ENCODE measurements at places on chromosomes 11 and 22. TPM values are rescaled to one million over a fixed set of nuclear protein-coding genes. Genes with fewer than 3 reads are reported as not detected.

DNA sequence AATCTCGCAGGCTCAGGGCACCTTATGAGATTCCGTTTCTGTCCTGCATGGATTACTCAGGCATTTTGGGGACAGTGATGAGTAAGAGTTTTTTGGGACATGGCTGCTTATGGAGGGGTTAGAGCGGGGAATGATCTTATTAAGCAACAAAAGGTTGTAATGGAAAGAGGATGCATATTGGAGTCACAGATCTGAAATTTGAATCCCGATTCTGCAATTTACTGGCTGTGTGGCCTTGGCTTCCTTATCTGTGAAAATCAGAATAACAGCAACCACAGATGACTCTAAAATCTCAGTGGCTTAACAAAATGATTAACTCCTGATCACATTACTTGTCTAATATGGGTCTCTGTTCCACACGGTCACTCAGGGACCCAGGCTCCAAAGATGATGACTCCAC, 5.8 kb downstream of the TSPAN18 start:
- H3K27me3 ChIP-seq, result peaks cover 36% of the 10 kb centered on the region
- no peaks in the 10 kb centered on the region for H3K36me3 ChIP-seq
- H3K4me1 ChIP-seq, result peaks cover 5% of the 10 kb centered on the region
- no peak overlapping the region for H3K4me3 ChIP-seq

- no peaks in the 10 kb centered on the region for H3K4me1 ChIP-seq
- H3K27me3 ChIP-seq, result no peaks in the 10 kb centered on the region
- no peak overlapping the region for H3K4me3 ChIP-seq
- no peak overlapping the region for H3K27ac ChIP-seq
- no peak for DNase-seq
Observed at GRCh38 chr11:82233201-82233600, 500.5 kb downstream of the FAM181B start.

- H3K4me3 ChIP-seq, result no peak overlapping the region
- no peak overlapping the region for H3K27ac ChIP-seq
- no peak for DNase-seq
- H3K27me3 ChIP-seq, result no peaks in the 10 kb centered on the region
- H3K4me1 ChIP-seq, result no peaks in the 10 kb centered on the region
Observed at GRCh38 chr11:71302534-71302909, 50.1 kb upstream of the SHANK2 start.

- no peak for DNase-seq
- no peak overlapping the region for H3K27ac ChIP-seq
- H3K27me3 ChIP-seq, result no peaks in the 10 kb centered on the region
- H3K4me1 ChIP-seq, result peaks cover 6% of the 10 kb centered on the region
- no peaks in the 10 kb centered on the region for H3K36me3 ChIP-seq
Observed at GRCh38 chr11:3802011-3802790, 4.8 kb upstream of the NUP98 start.

GRCh38 chr11:114413958-114414357, 13.5 kb downstream of the RBM7 start:
- no peaks in the 10 kb centered on the region for H3K4me1 ChIP-seq
- H3K36me3 ChIP-seq, result peaks cover 12% of the 10 kb centered on the region
- no peak for DNase-seq
- H3K27ac ChIP-seq, result no peak overlapping the region
- H3K27me3 ChIP-seq, result no peaks in the 10 kb centered on the region
- no peak overlapping the region for H3K4me3 ChIP-seq

DNA sequence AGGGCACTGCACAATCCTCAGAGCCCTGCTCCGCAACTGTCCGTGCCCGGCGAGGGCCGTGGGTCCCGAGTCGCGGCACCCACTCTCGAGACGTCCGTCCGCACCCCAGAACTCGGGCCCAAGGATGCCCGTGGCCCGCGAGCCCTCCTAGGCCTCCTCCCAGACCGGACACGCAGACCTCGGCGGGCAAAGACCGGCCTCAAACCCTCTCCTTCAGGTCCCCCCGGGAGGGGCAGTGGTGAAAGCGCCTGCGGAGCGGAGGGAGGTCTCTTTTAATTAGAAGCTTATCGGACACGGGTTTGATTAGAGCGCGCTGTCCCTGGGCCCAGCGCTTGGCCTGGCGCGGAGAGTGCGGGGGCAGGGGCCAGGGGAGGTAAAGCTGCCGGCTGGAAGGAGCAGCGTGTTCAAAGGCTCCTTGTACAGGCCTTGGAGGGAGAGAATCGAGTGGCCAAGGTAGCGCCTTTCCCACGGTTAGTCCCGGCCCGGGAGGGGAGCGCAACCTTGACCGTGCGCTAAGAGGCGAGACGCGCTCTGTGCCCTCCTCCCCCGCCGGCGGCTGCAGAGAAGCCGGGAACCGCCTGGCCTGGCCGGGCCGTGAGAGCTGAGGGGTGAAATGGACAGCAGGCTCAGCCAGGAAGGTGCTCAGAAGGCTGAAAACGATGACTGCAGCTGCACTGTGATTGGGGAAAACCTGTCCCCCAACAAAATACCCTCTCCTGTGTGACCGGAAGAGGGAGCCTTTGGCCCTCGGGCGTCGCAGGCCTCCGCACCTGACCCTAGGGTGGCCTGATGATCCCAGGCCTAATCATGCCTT, 4.6 kb downstream of the WT1 start:
- H3K4me3 ChIP-seq, result no peak overlapping the region
- peaks cover 51% of the 10 kb centered on the region for H3K4me1 ChIP-seq
- no peak overlapping the region for H3K27ac ChIP-seq
- no peak for DNase-seq

DNA sequence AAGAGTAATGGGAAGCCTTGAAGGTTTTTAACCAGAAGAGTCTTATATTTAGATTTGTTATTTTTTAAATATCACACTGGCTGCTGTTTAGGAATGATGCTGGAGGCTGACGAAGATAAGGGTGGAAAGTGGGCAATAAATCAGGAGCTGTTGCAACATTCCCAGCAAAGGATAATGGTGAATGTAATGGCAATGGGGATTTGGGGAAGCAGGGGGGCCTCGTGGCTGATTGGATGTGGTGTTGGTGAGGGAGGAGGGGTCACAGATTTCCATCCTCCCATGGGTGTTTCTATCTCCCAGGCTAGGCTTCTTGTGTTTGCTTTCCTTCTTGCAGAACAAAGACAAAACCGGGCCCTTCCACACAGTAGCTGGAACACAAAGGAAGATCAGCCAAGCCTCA, 80.8 kb downstream of the PIWIL4 start:
- H3K27me3 ChIP-seq, result no peaks in the 10 kb centered on the region
- DNase-seq, result no peak
- no peak overlapping the region for H3K4me3 ChIP-seq
- no peak overlapping the region for H3K27ac ChIP-seq

- no peaks in the 10 kb centered on the region for H3K4me1 ChIP-seq
- no peaks in the 10 kb centered on the region for H3K36me3 ChIP-seq
- DNase-seq, result no peak
- H3K4me3 ChIP-seq, result no peak overlapping the region
Observed at GRCh38 chr11:134728186-134728585, 316.1 kb upstream of the B3GAT1 start.

DNA sequence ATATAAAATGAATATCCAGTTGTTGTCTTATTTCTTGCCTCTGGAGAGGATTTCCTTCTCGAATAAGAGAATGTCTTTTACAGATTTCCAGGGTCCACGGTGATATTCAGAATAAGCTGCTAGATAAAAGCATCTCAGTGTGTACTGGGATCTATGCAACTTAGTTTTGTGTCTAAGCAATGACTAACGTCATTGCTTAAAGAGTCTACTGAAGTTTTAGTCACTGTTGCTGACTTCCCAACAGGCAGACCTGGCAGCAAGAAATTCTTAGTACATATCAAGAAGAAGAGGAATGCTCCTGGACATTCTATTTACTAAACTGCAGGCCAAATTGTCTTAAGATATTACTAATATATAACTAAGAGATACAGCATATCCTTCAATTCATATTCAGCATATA, 70.3 kb downstream of the SOX6 start:
- no peaks in the 10 kb centered on the region for H3K4me1 ChIP-seq
- H3K27me3 ChIP-seq, result no peaks in the 10 kb centered on the region
- H3K27ac ChIP-seq, result no peak overlapping the region

DNA sequence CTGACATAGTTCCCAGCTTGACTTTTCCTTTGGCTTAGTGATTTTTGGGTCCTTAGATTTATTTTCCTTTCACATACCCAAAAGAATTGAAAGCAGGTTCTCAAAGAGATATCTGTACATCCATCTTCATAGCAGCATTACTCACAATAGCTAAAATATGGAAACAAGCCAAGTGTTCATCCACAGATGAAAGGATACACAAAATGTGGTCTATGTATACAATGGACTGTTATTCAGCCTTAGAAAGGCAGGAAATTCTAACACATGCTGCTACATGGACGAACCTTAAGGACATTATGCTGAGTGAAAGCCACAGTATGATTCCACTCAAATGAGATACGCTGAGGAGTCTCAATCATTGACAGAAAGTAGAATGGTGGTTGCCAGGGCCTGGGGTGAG, 171.8 kb downstream of the IGLL1 start:
- DNase-seq, result no peak
- no peaks in the 10 kb centered on the region for H3K36me3 ChIP-seq
- no peaks in the 10 kb centered on the region for H3K27me3 ChIP-seq
- peaks cover 30% of the 10 kb centered on the region for H3K4me1 ChIP-seq
- no peak overlapping the region for H3K27ac ChIP-seq
- H3K4me3 ChIP-seq, result no peak overlapping the region

GRCh38 chr11:35316161-35316560, 103.2 kb downstream of the SLC1A2 start:
- no peak overlapping the region for H3K4me3 ChIP-seq
- DNase-seq, result no peak
- no peaks in the 10 kb centered on the region for H3K36me3 ChIP-seq
- H3K4me1 ChIP-seq, result no peaks in the 10 kb centered on the region
- H3K27me3 ChIP-seq, result no peaks in the 10 kb centered on the region
- H3K27ac ChIP-seq, result no peak overlapping the region

DNA sequence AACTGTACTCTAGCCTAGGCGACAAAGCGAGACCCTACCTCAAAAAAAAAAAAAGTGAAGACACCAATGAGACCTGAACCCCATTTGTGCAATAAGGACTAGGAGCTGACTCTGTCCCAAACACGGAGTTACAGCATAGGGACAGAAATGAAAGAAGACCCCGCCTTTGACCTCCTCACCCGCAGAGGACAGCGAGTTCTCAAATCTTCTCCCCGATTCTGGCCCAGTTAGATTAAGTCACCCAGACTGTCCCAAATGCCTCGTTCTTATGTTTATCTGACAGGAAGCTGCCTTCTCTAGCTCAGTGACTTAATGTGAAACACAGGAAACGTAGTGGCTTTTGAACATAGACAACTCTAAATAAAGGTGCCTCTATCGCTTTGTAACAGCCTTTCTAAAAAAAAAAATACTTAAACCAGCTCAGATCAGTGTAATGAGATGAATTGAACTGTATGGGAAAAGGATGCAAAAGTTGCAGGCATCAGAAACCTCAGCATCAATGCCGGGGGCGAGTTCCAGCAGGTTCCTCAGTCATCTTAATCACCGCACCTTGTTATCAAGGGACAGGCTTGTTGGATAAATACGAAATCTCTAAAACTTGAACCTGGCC, 10.6 kb downstream of the MYH9 start:
- no peaks in the 10 kb centered on the region for H3K27me3 ChIP-seq
- H3K4me3 ChIP-seq, result peak overlapping the region; percentile 19
- H3K4me1 ChIP-seq, result peaks cover 94% of the 10 kb centered on the region

DNA sequence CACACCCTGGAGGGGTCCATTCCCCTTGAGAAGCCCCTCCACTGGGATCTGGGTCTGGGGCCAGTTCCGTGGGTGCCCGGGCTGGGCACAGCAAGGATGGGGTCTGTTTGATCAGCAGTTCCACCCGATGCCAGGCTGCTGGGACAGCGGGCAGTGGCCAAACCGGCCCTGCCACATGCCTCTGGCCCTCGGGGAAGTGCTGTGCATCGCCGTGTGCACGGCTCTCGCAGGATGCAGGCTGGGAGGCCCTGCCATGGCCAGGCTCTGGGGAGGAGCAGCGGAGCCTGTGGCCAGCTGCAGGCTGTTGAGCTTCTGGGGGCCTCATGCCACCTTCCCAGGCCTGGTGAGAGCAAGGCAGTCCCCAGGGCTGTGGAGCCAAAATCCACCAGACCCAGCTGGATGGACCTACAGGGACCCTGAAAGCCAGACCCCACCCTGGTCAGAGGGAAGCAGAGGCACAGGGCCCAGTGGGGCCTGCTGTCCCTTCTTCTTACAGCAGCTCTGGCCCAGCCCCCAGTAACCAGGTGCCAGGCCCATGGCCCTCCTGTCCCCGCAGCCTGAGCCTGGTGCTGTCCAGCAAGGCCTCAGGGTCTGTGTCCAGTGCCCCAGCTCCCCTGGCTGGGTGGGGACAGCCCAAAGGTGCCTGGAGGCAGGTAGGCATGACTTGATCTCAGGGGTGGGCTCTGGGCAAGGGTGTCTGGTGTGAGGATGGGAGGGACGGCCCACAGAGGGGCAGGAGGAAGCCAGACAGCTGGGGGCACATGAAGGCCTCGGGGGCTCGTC, 57.3 kb downstream of the WNT7B start:
- H3K4me3 ChIP-seq, result no peak overlapping the region
- no peak overlapping the region for H3K27ac ChIP-seq
- no peaks in the 10 kb centered on the region for H3K36me3 ChIP-seq
- H3K4me1 ChIP-seq, result no peaks in the 10 kb centered on the region
- DNase-seq, result no peak
- H3K27me3 ChIP-seq, result no peaks in the 10 kb centered on the region

DNA sequence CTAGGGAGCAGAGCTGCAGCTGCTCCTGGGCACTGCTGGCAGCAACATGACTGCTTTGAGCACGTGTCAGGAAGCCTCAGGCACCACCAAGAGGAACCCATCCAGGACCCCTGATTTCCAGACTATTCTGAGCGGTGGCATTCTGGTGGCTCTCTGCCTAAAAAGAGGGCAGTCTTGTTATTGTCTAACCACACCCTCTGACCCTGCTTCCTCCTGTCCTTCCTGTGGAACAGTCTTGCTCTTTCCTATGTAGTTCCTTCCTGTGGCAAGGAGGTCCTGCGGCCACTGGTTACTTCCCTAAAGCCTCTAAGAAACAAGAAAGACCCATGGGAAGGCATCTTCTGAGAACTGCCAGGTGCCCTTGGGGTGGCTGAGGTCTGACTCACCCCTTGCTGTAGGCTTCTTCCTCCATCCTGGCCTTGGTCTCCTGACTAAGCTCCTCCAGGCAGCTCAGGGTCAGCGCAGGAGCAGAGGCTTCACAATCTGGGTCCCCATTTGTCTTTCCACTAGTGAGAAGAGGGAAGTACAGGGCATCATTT, 13.1 kb upstream of the LYVE1 start:
- no peak for DNase-seq
- peaks cover 7% of the 10 kb centered on the region for H3K4me1 ChIP-seq
- no peak overlapping the region for H3K4me3 ChIP-seq
- H3K27me3 ChIP-seq, result no peaks in the 10 kb centered on the region
- H3K27ac ChIP-seq, result no peak overlapping the region
- H3K36me3 ChIP-seq, result no peaks in the 10 kb centered on the region

The SYT9 gene
- 0.07 TPM for polyA plus RNA-seq

The CDC42BPG gene
- polyA plus RNA-seq, result 7.4 TPM

The PNPLA5 gene
- polyA plus RNA-seq, result 0.07 TPM

The C11orf87 gene
- polyA plus RNA-seq, result 0.02 TPM

The PIK3IP1 gene
- polyA plus RNA-seq, result 182 TPM

The DERL3 gene
- polyA plus RNA-seq, result 2.5 TPM

The TMEM45B gene
- 3.4 TPM for polyA plus RNA-seq

The PDHX gene
- polyA plus RNA-seq, result 24.6 TPM

The SLC22A6 gene
- polyA plus RNA-seq, result not detected

The FIBIN gene
- 9.6 TPM for polyA plus RNA-seq

The CEND1 gene
- polyA plus RNA-seq, result 0.25 TPM

Measured in thymus (tissue), 14 donors.